Right lobe of liver (tissue), 6 donors: ENCODE measurements at places on chromosomes 7 and 10.
A peak's percentile ranks its signal among the peaks of the same experiment; 100 is the strongest.

- peak overlapping the region; percentile 67 for H3K27ac ChIP-seq
- no peaks in the 10 kb centered on the region for H3K4me1 ChIP-seq
- H3K27me3 ChIP-seq: no peaks in the 10 kb centered on the region
- peak overlapping the region; percentile 71 for H3K4me3 ChIP-seq
These were observed 754 bp upstream of the BBS9 start for GRCh38 chr7:33128631-33128989.

DNA sequence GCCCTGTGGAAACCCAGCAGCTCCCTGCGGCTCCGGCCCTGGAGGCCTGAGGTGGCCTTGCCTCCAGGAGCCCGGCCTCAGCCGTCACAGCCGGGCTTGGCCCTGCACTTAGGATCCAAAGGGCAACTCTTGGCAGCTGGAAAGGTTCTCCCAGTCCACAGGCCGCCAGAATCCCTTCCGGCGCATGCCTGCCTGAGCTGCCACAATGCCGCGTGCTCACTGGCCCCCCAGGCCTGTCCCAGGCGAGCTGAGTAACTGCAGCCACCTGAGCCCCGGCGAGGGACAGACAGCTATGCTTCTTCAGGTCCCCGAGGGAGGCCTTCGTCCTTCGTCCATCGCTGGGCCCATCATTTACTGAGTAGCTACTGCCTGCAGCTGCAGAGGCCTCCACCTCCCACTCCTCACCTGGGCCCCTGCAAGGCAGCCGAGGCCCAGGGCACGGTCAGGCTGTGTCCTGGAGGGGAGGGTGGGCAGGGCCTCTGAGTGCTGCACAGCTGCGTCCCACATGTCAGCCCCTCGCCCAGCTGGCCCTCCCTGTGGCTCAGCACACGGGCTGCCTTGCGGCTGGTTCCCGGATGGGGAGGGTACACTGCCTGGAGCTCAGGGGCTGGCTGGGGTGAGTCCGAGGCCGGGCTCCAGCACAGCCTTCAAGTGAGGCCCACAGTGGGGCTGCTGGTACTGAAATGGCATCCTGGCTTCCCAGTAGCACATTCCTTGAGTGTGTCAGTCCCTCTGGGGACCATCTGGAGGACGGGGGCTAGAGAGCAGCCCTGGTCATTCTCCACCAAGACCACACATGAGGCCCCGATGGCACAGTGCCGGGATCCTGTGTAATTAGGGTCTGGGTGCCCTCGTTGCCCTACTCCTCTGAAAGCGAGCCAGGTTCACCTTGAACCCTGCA is 172.5 kb downstream of the ELFN1 start:
- H3K4me1 ChIP-seq: peaks cover 13% of the 10 kb centered on the region
- H3K27ac ChIP-seq: no peak overlapping the region
- H3K27me3 ChIP-seq: no peaks in the 10 kb centered on the region
- H3K36me3 ChIP-seq: no peaks in the 10 kb centered on the region
- DNase-seq: peak; percentile 87
- no peak overlapping the region for H3K4me3 ChIP-seq

- no peak for DNase-seq
- no peak overlapping the region for H3K27ac ChIP-seq
- H3K36me3 ChIP-seq: no peaks in the 10 kb centered on the region
- no peaks in the 10 kb centered on the region for H3K27me3 ChIP-seq
- no peaks in the 10 kb centered on the region for H3K4me1 ChIP-seq
- no peak overlapping the region for H3K4me3 ChIP-seq
These were observed 127.8 kb downstream of the ICA1 start for GRCh38 chr7:8134089-8134733.

DNA sequence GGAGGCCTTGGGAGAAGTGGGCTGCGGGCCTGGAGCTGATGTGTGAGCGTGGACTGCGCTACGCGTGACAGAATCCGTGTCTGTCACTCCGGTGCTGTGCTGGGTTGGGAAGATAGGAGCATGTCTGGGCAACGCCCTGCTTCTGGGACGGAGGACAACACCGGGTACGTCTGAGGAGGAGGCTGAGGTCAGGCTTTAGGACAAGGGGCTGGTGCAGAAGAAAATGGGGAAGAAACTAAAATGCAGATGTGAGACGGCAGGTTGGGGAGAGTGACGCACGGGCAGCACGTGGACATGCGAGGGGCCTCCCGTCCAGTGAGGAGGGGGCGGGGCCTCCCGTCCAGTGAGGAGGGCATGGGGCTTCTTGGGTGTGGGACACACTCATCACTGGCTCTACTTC is 207.4 kb downstream of the DNAJB6 start:
- no peaks in the 10 kb centered on the region for H3K27me3 ChIP-seq
- no peak overlapping the region for H3K27ac ChIP-seq
- H3K4me3 ChIP-seq: no peak overlapping the region
- no peaks in the 10 kb centered on the region for H3K4me1 ChIP-seq
- H3K36me3 ChIP-seq: no peaks in the 10 kb centered on the region

GRCh38 chr7:155234158-155234492 is 63.6 kb upstream of the INSIG1 start:
- peak overlapping the region; percentile 95 for H3K27ac ChIP-seq
- no peaks in the 10 kb centered on the region for H3K4me1 ChIP-seq
- no peak overlapping the region for H3K4me3 ChIP-seq
- no peaks in the 10 kb centered on the region for H3K36me3 ChIP-seq
- no peaks in the 10 kb centered on the region for H3K27me3 ChIP-seq
- DNase-seq: no peak

GRCh38 chr10:119120875-119121274 is 17.0 kb downstream of the DENND10 start:
- DNase-seq: no peak
- no peak overlapping the region for H3K4me3 ChIP-seq
- H3K27me3 ChIP-seq: no peaks in the 10 kb centered on the region
- H3K36me3 ChIP-seq: no peaks in the 10 kb centered on the region

DNA sequence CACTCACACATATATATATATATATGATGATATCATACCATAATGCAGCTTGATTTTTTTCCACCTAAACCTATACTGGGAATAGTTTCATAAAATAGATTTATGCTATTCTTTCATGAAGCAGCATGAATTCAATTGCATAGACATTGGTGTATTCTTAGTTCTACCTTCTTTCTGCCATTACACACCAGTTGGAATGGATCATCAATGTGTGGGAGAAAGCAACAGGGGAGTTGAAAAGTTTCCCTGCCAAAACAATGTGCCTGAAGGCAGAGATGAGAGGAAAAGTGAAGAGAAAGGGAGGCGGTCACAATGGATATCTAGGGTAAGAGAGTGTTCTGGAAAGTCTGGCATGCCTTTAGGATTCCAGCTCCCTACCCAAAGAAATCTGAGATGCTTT is 25.2 kb upstream of the ACSL5 start:
- no peak overlapping the region for H3K27ac ChIP-seq
- H3K4me1 ChIP-seq: peaks cover 7% of the 10 kb centered on the region
- H3K4me3 ChIP-seq: no peak overlapping the region
- H3K27me3 ChIP-seq: no peaks in the 10 kb centered on the region
- H3K36me3 ChIP-seq: no peaks in the 10 kb centered on the region
- no peak for DNase-seq

- no peaks in the 10 kb centered on the region for H3K27me3 ChIP-seq
- H3K4me1 ChIP-seq: peaks cover 4% of the 10 kb centered on the region
- no peak for DNase-seq
- no peak overlapping the region for H3K4me3 ChIP-seq
- no peak overlapping the region for H3K27ac ChIP-seq
These were observed 14.8 kb upstream of the ZNF485 start for GRCh38 chr10:43591303-43591904.

- H3K4me3 ChIP-seq: peak overlapping the region; percentile 17
- H3K27ac ChIP-seq: peak overlapping the region; percentile 48
- no peaks in the 10 kb centered on the region for H3K27me3 ChIP-seq
These were observed 15.1 kb downstream of the PSAP start for GRCh38 chr10:71835671-71836595.
